Stimulated activated naive CD4-positive, alpha-beta T cell (primary cell): ENCODE measurements at places on chromosomes 5 and 9.

DNA sequence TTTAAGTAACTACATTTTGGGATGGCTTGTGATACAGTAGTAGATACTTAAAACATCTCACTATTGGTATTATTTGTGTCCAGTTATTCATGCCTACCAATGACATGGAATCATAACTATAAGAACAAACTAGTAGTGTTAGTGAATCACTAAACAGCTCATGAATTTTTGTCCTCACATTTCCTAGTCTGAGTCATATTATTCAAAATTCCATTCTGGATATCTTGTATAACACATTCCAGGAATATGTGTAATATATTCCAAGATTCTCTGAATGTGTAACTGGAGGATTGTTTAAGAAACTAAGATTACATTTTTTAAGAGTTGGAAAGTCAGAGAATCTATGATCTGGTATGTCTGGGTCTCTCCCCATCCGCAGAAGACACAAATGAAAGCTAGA is 565.3 kb upstream of the ZNF608 start:
- DNase-seq: no peak

GRCh38 chr5:14767735-14768507 is 103.4 kb downstream of the OTULIN start:
- DNase-seq: no peak

- DNase-seq: no peak
Measured at GRCh38 chr9:4097515-4097914, 202.4 kb downstream of the GLIS3 start.

DNA sequence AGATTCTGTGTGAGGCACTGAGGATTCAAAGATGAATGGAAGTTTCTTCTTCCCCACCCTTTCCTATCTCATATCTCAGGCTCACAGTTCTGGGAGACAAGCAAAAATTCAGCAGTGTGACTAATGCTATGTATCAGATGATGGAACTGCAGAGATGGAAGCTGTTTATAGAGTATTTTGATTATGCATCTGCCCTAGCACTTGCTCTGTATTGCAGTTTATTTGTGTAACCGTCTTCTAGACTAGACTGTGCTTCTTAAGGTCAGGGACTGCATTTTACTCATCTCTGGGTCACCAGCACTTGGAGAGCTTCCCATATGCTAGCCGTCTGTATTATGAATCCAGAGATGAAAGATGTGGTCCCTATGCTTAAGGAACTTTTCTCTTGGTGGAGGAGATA is 12.6 kb downstream of the CAVIN4 start:
- no peak for DNase-seq

DNA sequence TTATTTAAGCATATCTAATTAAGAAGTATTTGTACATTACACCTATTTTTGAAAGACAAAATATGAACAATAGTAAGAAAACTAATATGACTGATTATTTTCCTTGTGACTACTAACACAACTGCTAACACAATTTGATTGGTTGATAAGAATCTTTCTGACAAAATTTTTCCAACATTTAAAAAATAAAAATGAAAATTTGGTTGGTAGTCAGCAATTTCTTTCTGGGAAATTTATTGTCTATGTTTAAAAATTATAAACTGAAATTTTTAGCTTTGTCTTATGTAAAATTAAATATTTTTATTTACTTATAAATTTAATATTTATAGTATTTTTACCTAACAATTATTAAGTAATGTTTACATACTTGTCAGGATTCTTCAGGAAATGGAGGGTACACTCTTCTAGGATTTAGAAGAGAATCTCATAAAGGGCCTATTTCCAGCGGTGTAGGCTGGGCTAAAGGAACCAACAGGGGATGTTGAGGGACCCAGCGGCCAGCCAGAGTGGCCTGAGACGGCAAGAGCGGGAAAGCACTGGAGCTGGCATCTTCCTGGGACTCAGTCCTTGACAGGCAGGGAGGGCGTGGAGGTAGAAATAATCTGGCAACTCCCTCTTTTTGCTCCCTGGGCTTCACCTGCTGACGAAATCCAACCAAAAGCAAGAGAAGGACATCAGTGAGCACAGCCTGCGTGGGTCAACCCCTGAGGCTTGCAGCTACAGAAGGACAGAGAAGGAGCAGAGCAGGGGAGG is 14.7 kb upstream of the FAM120A start:
- DNase-seq: no peak

DNA sequence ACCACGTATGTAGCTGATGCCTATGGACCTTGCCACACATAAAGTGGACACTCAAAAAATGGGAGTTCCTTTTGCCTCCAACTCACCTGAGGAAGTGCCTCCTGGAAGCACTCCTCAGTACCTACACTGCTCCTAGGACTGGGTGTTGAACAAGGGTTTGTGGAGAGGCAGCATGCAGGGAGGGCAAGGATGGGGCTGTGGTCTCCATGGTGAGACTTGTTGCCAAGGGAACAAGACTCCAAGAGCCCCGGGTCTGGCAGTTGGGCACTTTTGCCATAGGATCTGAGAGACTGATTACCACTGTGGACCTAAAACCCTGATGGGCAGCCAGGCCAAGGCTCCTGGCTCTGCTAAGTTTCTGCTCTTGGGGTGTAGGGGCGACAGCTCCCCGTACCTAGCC is 6.9 kb upstream of the NR5A1 start:
- no peak for DNase-seq

DNA sequence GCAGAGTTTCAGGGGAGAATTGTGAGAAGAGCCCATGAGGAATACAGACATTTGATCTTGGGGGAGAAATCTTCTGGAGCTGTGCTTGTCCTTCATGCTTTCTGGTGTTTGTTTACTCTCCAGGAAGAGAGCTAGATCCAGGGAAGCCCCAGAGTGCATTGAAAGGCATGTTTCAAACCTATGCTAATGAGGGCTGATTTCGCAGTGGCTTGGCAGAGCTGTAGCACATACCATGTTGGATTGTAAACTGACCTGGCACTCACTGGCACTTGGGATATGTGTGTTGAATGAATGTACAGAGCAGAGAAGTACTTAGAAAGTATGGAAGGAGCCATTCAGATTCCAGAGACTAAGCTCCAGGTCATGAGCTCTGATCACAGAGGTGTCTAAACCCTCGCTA is 30.9 kb downstream of the TNFSF8 start:
- DNase-seq: no peak

DNA sequence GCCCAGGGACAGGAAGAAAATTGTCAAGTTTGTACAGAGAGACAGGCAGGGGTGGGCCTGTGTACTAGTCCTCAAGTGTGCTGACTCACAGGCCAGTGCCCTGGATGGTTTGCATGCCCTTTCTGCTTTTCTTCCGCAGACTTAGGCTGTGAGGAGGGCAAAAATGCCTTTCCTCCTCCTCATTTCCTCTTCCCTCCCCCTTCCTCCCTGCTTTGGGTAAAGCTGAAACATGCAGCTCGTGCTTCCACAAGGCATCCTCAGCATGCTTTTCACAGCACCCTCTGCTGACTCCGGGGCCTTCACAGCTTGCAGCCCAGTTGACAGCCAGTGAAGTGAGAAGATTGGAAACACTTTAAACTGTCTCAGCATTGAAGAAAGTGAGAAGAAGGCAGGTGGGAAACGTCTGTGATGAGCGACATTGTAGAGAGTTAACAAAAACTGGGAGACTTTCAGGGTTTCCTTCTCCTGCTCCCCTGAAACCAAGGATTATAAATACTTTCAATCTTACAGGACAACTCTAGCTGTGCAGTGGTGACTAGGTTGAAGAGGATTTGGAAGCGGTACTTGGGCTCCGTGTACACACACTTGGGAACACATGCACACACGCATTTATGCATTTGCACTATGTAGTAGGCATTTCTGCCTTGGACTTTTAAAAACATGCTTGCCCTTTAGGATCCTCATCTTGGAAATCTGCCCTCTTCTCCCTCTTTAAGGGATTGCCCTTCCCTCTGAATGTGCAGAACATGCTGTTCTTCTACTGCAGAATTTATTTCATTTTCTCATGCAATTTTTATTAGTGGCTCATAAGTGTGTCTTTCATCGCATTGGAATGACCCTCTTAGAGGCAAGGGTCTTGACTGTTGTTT is 138.8 kb downstream of the GRIA1 start:
- DNase-seq: no peak

DNA sequence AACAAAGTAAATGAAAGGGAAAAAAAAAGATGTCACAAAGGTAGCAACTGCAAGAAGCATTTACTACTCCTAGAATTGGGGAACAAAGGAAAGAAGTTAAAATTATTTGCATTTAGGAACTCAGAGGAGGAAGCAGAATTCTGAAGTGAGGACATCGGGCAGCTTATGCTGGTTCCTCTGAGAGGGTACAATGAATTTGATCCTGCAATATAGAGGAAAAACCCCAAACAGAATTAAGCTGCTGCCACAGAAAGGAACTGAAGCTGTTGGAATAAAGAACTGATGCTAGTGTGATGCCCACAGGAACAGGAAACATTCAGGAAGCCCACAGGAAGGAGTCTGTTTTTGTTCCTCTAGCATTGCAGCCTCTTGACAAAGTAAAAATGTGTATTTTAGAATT is 22.3 kb upstream of the TBCA start:
- DNase-seq: no peak

GRCh38 chr9:71814815-71815214 is 46.5 kb upstream of the CEMIP2 start:
- DNase-seq: no peak

GRCh38 chr5:164909673-164910072 is 1404.3 kb downstream of the MAT2B start:
- DNase-seq: no peak

GRCh38 chr9:91036826-91037510 is 235.3 kb downstream of the SYK start:
- DNase-seq: peak; percentile 36

GRCh38 chr9:97568461-97569275 is 64.5 kb downstream of the TSTD2 start:
- no peak for DNase-seq

DNA sequence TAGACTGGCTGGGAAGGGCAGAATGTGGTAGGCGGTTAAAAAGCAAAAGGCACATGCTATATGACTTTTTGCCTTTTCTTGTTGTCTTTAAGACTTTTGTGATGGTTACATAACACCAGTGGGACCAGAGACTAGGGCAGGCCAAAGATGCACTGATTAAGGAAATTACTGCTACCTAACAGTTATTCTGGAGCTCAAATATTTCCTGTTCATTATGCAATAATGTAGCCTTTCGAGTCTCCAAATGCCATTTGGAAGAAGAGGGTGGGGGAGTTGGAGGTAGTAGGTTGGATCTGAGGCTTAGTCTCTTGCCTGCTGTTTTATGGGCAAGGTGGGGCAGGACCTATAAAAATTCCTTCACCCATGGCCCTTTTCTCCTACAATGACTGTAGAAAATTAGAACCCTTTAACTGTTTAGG is 51.7 kb downstream of the SH3GL2 start:
- no peak for DNase-seq

GRCh38 chr9:116647515-116647809 is 39.6 kb upstream of the TRIM32 start:
- no peak for DNase-seq

GRCh38 chr5:24788829-24789514 is 144.2 kb upstream of the CDH10 start:
- no peak for DNase-seq

GRCh38 chr9:94855903-94856302 is 129.4 kb downstream of the AOPEP start:
- no peak for DNase-seq

GRCh38 chr9:18404434-18405029 is 69.4 kb upstream of the ADAMTSL1 start:
- DNase-seq: no peak

- no peak for DNase-seq
Measured at GRCh38 chr5:156513123-156513815, 186.3 kb downstream of the SGCD start.

DNA sequence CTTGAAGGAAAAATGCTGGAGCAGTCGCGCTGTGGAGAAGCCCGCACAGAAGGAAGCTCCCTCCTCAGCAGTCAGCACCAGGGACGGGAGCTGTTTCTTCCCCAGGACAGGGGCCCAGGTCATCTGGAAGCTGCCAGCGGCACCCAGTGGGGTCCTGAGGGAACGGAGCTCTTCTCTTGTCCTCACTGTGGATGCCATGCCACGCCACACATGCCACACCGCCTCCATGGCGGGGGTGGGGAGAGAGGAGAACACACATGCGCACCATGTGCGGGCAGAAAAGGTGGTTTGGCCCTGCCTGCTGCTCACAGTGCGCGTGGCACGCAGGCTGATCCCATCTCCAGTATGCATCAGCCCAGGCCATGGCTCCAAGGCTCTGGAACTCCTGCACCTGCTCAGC is 41.7 kb upstream of the ZNF354B start:
- no peak for DNase-seq

- DNase-seq: no peak
Measured at GRCh38 chr5:1227667-1228066, 2.5 kb downstream of the SLC6A18 start.

- no peak for DNase-seq
Measured at GRCh38 chr9:84061613-84062193, 81.1 kb downstream of the RMI1 start.
